ENCODE measurements at places on chromosomes 12 and 14.

DNA sequence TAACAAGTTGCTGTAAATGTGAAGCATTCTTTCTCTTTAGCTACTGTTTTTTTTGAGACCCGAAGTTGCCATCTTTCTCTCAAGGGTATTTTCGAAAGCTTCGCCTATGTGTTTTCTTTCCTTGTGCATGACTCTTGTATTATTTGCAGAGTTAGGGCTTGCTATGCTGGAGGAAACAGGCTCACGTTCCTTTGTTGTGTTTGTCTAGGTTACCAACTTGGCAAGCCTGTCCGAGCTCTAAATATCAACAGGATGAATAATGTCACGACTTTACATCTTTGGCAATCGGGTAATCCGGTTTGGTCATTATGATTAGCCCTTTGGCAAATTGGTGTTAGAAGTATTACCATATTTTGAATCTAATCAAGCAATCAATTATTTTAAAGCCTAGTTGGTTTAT is 15.9 kb upstream of the ATP6V0A2 start:
- DNase-seq = no peak

DNA sequence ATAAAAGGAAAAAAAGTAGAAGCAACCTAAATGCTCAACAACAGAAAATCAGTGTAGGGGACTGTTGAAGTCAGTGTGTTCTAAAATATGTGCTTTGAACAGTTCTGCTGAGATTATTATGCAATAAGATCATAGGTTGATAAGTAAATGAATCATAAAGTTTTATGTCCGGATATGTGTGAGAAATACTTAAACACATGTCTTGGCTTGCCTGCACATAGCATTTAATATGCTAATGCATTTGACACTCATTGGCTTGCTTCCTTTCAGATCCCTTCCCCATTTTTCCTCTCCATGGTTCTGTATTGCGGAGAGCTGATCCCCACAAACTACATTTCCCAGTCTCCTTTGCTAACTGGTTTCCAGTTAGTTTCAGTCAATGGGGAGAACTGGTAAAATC is 573.8 kb upstream of the TBX3 start:
- DNase-seq = peak; percentile 75

DNA sequence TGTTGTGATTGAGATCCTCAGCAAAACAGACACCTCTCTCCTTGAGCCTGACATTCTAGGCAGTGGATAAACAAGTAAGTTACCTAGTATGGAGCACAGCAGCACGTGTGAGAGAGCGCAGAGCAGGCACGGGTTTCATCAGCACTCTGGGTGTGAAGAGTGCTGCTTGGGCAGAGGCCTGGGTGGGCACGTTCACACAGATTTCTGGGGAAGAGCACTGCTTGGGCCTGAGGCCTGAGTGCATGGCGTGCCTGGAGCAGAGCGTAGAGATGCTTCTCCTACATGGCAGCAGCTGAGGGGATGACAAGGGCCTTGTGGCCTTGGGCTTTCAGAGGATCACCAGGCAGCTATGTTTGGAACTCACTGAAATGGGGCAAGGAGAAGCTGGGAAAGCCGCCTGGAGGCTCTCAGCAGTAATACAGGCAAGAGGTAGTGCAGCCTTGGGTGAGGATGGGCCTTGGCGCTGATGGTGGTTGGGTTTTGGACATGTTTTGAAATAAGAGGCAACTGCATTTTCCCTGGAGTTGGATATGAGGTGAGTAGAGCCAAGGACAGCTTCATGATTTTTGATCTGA is 17.6 kb downstream of the CKB start:
- DNase-seq = peak; percentile 26

DNA sequence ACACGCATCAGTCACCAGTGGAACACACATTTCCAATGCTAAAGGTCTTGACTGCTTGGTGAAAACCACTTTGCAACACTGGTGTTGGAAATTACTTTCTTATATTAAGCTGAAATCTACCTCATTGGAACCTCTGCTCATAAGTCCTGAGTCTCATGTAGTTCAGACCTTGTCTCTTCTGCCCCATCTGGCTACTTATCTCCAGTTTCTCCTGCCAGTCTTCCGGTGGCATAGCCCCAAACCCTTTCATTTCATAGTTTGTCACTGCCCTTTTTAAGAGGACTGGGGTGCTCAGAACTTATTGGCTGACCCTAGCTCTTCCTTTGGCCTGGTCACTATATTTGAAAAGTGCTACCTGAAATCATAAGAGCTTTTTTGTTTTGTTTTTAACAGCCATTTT is 43.7 kb downstream of the HELB start:
- no peak for DNase-seq

DNA sequence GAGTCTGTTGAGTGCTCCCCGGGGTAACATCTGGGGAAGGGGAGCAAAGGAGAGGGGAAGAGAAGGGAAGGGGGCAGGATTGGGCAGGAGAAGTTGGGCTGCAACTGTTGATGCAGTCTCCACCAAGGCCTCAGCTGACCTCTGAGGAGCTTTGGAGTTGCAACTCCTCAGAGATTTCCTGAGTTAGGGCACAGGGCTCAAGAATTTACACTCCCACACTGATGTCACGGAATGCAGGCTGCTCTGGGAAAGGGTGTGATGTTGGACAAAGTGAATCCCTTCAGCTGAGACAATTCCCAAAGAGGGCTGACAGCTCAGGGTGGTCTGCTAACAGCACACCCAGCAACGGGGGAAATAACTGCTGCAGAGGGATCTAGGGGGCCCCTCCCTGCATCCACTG is 295.6 kb downstream of the PCNX1 start:
- DNase-seq = no peak

GRCh38 chr12:31950088-31950487 is 9.1 kb upstream of the RESF1 start:
- DNase-seq = no peak

DNA sequence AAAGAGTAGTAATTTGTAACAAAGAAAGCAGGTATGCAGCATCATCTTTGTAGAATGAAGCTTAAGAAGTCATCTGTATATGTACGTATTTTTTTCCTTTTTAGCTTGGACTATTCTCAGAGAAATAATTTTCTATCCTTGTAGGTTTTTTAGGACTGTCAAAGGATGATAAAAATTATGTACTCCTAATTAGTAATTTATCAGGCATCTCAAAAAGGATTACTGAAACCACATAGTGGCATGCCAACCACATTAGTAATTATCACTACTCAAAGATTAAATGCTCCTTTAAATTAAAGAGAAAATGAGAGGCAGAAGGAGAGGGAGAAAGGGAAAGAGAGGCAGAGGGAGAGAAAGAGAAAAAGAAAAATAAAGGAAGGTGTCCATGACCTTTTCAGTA is 17.3 kb downstream of the TTC8 start:
- DNase-seq = no peak

GRCh38 chr12:81968421-81968820 is 209.3 kb upstream of the PPFIA2 start:
- no peak for DNase-seq

DNA sequence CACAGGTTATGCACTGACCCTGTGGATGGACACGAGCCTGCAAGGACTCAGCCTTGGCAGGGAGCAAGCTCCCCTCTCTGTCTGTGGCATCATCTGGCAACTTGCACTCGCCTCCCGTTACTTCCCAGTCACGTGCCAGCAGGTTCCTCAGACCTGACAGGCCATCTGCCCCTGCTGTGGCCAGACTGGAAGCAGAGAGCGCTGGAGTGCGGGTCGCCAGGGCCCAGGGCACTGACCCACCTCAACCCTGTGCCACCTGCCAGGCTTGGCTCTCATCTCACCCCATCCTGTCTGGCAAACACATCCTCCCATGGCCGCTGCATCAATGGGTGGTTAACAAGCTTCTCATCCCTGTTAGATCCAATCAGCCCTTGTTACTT is 28.4 kb downstream of the SLC6A12 start:
- DNase-seq = no peak

- no peak for DNase-seq
These were observed 7.1 kb upstream of the SNRPF start for GRCh38 chr12:95851606-95852005.

GRCh38 chr12:62899568-62900390 is 35.2 kb downstream of the PPM1H start:
- no peak for DNase-seq

- DNase-seq = no peak
These were observed 35.1 kb upstream of the BATF start for GRCh38 chr14:75487155-75487671.

DNA sequence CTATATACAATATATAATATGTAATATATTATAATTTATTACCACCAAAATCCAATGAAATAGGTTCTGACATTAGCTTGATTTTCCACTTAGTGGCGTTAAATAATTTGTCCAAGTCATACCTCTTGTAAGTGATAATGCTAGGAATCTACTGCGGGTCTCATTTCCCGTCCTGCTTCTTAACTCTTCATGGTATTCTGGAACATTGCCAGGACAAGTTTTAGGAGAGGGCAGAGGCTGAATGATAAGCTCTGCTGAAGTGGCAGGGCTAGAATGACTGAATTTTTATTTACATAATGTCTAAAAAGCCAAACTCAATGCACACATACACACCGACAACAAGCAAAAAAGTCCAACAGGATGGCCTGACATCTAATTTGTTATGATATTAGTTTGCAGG is 70.4 kb upstream of the PTPRQ start:
- DNase-seq = no peak

DNA sequence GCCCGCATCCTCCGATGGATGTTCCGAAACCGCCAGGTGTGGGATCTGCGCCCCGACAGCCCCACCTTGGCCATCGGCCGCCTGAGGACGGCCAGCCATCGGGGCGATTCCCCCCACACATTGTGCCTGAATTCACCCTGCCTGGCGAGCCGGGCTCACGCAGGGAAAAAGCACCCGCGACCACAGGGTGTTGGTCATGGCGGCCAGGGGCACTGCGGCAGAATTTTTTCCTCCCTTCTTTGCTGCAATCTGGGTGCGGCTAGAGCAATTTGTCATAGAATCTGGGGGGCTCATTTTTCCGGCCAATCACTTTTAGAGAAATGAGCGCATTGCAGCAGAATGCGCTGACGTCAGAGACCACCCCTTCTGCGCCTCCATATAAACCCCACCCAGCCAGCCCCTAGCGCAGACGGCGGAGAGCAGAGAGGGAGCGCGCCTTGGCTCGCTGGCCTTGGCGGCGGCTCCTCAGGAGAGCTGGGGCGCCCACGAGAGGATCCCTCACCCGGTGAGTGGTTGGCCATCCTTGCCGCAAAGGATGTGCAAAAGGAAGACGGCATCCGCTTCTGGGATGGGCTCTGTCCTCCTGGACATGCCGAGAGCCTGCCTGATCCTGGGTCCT is at the start of gene MEG3:
Gene MEG3, plus strand, starts transcription at position 406 of the 619 bp plus-strand sequence.
- DNase-seq = peak; percentile 91

DNA sequence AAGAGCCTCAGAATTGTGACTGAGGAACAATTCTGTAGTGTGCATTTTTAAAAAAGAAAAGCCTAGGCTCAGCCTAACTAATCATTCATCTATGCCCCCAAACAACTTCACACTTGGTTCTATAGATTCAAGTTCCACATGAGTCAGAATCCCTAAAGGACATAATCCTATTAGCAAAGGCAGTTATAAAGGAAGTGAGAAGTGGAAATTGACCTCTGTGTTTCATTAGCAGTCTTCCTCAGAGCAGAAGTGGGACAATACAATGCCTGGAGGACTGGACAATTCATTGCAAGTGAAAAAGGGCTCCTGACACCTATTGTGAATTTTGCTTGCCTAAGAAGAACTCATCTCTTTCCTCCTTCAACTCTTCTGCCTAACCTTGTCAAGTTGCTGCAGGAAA is 222.3 kb downstream of the PTPRO start:
- DNase-seq = no peak

GRCh38 chr14:77985211-77985615 is 185.0 kb upstream of the NRXN3 start:
- peak; percentile 23 for DNase-seq

DNA sequence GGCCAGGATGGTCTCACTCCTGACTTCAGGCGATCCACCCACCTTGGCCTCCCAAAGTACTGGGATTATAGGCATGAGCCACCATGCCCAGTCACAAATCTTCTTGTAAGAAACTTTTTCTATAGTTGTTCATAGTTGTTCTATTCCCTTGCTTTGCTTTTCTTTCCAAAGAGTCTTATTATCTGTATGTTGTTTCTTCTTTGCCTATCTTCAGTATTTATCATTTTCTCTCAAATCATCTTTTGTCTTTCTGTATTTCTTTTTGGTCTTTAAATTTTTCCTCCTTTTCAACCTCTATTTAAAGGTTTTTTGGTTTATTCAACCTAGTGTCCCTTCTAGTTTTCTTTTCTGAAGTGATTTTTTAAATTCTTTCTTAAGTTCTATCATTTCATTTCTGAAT is 68.7 kb downstream of the LRP6 start:
- no peak for DNase-seq

GRCh38 chr12:4143896-4144295 is 129.7 kb upstream of the CCND2 start:
- DNase-seq = no peak

DNA sequence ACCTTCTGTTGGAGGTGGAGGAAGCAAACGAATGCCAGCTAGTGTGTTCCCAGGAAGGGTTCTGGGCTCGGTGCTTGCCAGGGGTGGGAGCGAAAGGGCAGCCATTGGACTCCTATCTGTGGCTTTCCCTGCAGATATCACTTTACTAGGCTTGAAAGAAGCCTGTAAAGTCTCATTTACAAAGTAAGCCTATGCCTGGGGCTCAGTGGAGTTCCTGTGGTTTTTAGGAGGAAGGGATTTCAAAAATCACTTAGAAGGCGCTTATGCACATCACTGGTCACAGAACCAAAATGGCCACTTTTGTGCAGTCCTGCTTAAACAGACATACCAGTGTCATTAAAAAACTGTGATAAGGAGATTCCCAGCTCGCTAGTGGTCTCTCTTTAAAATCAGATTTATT is 22.7 kb downstream of the CLMN start:
- no peak for DNase-seq

DNA sequence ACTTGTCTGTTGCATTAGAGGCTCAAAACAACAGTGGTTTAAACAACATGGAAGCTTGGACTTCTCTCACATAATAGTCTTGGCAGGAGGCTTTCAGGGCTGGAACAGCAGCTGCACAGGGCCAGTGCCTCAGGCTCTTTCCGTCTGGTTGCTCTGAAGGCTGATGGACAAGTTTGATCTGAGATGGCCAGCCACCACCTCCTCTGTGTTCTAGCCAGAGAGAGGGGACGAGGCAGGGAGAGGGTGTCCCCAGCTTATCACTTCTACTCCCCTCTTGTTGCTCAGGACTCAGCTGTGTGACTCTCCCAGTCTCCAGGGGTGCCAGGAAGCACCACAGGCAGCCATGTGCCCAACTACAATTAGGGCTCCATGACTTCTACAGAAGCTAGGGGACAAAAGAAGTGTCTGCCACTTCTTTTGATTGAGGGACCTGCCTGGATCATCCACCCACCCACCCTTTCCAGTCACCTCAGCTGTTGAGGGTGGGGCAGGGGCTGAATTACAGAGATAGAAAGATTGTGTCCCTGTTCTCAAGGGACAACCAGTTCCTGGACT is 46.6 kb downstream of the SMIM41 start:
- DNase-seq = no peak

DNA sequence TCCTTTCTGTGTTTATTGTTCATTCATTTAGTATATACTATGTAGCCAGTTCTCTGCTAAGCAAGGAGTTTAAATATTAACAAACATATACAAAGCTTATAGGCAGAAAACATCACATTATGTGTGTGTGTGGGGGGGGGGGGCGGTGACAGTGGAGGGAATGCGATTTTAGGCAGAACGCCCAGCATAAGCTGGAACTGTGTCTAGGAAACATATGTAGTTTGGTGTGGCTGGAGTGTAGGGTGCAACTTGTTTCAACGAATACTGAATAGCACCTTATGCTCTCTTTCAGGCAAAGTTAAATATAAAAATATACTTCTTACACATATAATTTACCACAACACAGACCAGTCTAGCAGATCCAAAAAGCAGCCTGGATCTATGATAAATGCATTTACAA is 980.6 kb downstream of the SLC6A15 start:
- peak; percentile 10 for DNase-seq

All from choroid plexus epithelial cell (primary cell).